ENCODE measurements at places on chromosomes 16 and 17.
A peak's percentile ranks its signal among the peaks of the same experiment; 100 is the strongest.

DNA sequence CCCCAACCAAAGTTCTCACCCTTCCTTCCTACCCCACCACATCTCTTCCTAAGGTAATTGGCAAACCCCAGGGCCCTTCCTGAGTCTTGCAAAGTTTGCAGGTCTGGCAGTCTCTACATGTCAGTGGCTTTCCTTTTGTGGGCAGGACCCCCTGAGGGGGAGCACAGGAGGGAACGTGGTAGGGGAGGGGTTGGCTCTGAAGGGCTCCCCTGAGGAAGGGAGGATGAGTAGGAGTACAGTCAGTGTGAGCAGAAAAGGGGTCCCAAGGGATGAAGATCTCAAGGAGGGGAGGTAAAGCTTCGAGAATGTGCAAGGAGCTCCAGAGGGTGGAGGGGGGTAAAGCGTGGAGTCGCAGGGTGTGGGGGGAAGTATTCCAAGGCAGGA, 206.9 kb downstream of the RAB11FIP4 start:
- DNase-seq, result no peak

DNA sequence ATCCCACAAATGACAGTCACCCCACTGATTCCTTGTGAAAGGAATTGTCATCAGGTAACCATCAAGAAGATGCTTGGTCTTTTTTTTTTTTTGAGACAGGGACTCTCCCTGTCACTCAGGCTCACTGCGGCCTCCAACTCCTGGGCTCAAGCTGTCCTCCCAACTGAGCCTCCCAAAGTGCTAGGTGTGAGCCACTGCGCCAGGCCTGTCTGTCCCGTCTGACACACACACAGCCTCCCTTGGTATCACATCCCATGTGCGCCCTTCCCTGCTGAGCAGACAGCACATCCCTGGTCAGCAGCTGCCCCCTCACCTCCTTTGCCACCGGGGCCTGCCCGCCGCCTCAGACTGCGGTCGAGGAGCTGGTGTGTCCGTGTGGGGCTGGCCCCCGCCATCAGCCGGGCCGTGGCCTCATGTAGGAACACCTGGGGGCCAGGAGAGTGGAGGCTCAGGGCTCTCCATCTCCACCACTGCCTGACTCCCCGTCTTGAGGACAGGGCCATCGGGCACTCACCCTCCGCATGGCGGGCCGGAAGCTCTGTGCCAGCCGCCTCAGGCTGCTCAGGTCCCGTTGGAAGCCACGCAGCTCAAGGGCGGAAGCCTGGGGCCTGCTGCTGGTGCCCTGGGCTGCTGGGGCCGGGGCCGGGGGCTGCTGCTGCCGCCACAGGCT, 23.6 kb downstream of the SREBF1 start:
- DNase-seq, result no peak

GRCh38 chr17:39099663-39100286, 51.7 kb downstream of the PLXDC1 start:
- DNase-seq, result peak; percentile 62

DNA sequence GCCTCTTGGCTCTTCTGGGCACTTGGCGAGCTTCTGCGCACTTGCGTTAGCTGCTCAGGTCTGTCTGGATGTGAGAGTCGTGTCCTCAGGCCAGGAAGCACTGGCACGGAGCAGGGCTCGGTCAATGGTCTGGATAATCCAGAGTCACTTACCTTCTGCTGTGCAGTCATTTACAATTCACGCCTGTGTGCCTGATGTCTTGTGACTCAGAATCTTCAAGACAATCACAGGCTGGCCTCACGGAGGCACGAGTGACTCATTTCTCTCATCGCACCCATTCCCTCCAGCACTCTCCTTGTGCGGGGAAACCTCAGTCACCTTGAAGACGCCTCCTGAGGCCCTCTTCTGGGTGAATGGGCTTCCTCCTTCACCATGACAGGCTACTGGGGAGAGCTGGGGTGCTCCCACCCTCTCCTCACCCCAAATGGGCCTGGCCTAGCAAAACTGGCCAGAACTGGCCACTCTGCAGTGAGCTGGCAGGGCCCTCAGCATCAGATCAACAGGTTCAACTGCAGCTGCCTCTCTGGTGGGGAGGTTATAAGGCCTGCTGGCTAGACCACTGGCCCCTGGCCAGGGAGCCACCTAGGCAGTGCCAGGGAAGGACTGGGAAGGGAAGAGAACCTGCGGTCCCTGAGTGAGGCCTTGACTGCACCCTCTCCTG, 1.9 kb upstream of the CAPN15 start:
- DNase-seq, result peak; percentile 86

- DNase-seq, result peak; percentile 70
These were observed 188.5 kb downstream of the MSI2 start for GRCh38 chr17:57444682-57445450.

DNA sequence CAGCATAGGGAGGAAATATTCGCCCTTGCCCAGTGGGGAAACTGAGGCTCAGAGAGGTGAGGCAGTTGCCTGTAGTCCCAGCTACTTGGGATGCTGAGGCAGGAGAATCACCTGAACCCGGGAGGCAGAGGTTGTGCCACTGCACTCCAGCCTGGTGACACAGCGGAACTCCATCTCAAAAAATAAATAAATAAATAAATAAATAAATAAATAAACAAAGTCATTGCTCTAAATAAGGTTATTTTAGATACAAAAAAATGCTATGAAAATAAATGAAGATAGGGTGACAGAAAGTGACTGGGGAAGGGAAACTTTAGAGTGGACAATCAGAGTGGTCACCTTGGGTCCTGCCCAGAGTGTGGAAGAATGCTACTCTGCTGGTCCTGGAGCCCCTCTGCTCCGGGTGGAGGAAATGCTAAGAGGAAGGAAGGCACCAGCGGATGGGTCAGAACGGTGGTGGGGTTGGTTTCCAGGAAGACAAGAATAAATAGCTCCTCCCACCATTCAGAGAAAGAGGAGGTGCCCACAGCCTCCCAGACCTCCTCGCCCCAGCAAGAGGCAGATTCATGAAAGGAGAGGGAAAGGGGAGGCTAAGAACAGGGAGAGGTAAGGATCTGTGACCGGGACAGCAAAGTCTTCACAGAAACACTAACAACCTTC, 17.6 kb downstream of the TRPV3 start:
- DNase-seq, result no peak

- no peak for DNase-seq
These were observed 33.8 kb downstream of the GTF3C1 start for GRCh38 chr16:27515874-27516353.

- peak; percentile 76 for DNase-seq
These were observed 65.3 kb downstream of the SLC39A11 start for GRCh38 chr17:73027130-73027741.

GRCh38 chr17:76645481-76645880, 1.9 kb upstream of the ST6GALNAC1 start:
- DNase-seq, result no peak

DNA sequence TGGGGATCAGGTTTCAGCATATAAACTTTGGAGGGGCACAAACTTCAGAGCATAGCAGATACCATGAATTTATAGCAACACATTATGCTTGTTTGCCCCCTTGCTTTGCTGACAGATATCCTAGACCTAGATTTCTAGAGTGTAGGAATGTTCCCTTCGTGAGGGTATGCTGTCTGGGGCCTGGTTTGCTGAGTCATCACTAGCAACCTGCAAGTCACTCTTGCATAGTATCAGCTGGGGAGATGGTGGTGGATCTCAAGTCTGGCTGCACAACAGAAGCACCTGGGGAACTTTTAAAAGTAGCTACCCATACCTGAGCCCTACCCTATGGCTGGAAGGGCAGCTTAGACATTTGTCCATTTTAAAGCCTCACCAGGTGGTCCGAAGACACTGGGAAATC, 22.3 kb upstream of the HSBP1 start:
- DNase-seq, result no peak
